ENCODE measurements at places on chromosomes 16 and 17.

- no peak for DNase-seq
Measured at GRCh38 chr16:47197536-47198179, 53.9 kb upstream of the NETO2 start.

DNA sequence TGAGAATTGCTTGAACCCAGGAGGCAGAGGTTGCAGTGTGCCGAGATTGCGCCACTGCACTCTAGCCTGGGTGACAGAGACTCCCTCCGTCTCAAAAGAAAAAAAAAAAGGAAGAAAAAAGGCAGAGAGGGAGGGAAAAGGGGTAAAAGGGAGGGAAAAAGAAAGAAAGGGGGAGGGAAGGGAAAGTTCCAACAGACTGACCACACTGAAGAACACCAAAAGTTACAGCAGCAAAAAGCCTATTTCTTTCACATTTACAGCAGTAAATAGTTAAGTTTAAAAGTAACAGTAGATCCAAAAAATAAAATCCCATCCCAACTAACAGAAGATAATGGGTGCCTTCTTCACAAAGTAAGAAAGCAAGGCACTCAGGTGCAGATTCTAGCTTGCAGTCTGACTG, 36.9 kb upstream of the C17orf78 start:
- no peak for DNase-seq

- no peak for DNase-seq
Measured at GRCh38 chr17:57090560-57091185, 5.6 kb downstream of the AKAP1 start.

DNA sequence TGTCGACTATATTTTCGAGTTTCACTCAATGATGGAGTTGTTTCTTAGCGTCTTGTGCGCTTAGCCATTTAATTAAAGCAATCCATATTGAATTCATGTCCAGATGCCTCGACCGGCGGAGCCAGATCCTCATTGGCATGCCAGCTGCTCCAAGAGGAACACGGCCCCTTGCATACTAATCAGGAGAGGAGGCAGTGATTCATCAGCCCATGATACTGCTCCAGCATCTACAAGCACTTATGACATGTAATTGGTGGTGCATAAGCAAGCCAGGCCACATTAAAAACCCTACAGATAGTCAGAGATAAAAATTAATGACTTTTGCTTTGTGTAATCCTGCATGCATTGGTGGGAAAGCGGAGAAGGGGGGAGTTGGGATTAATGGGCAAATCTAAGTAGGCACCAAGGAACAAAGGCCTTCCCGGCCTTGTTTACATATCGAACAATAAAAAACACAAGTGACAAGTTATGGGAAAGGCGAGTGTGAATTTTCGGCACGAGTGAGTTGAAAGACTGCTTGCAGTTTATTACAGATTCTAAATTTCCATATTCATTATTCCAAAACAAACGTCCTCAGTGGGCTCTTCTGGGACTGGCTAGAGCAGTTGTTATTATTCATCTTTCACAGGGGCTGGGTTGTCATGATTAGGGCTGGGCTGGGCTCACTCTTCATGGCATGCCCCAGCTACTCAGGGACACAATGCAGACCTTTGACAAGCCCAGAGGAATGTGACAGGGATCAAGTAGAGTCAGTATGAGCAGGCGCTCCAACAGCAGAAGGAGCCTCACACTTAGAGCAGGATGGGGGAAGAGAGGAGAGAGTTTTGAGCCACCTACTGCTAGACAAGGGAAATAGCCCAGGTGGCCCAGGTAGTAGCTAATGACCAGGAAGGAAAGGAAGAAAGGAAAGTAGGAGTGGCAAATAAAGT, 281.7 kb upstream of the ZFHX3 start:
- no peak for DNase-seq

- DNase-seq, result no peak
Measured at GRCh38 chr16:86317813-86318650, 192.3 kb upstream of the FOXF1 start.

DNA sequence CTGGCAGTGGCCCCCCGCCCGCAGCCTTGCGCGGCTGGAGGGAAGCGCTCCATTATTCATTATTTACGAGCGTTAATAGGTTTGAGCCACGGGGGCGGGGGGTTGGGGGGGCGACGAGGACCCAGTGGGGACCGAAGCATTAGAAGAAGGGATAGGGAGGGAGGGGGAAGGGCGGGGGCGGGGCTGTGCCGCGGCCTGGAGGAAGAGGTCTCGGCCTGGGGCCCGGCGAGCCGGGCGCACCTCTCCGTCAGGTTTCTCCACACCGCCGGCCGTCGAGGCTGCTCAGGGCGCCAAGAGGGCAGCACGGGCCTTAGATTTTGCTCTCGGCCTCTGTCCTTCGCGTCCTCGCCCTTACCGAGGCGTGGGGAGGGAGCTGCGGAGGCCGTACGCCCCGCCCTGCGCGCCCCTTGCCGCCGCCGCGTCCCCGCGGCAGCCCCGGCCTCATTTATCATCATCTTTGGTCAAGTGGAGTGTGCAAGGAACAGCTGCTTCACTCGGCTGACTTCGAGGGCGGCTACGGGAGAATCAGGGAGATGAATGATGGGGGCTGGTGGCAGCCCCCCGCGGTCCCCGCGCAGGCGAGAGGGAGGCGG, 54.2 kb downstream of the SREBF1 start:
- no peak for DNase-seq

GRCh38 chr17:9283909-9284308, 262.6 kb downstream of the NTN1 start:
- no peak for DNase-seq

Data from effector CD8-positive, alpha-beta T cell (primary cell).